ENCODE measurements at places on chromosomes 4 and X.

DNA sequence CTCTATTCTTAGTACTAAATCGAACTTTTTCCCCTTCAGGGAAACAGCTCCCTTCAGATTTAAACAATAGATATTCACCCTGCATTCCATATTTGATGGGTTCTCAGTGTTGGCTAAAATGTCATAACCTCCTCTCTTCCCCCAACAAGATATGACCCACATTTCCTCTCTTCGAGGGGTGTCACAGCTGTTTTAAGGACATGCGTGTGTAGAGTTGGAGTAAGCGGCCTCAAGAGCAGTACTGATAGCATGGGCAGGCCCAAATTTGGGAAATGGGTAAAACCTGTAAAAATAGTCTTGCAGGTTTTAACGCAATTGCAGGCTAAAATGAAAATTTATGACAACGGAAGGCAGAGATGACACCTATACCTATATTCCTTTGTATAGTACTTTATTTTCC lies 28.7 kb downstream of the SAT1 start:
- no peak for DNase-seq

DNA sequence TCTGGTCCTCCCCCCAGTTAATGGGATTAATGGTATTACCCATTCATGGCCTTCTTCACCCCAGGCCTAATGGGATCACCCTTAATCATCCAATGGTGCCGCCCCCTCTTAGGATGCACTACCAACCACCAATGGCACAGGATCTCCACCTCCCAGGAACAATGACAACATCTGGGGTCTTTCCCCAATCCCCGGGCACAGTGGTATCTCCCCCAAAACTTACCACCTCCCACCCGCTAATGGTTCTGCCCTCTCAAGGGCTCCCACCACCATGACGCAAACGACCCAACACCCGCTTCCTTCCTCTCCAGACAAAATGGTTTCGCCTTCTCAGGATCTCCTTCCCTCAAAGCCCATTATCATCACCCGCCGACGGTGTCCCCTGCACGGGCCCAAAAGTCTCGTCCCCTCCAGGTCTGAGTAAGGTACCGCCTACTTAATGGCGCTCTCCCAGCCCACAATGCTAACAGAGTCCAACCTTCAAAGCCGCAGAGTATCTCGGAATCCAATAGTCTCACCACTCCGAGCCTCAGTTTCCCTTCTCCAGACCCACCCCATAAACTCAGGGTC lies 458 bp downstream of the GRIPAP1 start:
- DNase-seq, result no peak

GRCh38 chr4:146182443-146182842 lies 6.9 kb downstream of the LSM6 start:
- DNase-seq, result no peak

GRCh38 chr4:187550256-187550950 lies 445.2 kb upstream of the ZFP42 start:
- no peak for DNase-seq

DNA sequence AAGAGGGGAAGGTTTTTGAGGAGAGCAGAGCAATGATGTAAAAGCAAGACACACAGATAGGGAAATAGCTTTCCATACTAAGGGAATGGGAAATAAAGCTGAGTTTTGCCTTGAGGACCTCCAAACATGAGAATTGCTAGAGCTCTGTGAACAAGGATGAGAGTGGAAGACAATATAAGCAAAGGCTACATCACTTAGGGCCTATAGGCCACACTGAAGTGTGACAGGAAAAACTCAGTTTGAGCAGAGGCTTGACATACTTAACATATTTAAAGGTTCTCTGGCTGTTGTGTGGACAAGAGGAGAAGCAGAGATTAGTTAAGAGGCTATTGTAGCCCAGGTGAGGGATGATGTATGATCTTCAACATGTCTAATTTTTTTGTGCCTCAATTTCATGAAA lies 5.3 kb upstream of the SRP72 start:
- DNase-seq, result no peak

DNA sequence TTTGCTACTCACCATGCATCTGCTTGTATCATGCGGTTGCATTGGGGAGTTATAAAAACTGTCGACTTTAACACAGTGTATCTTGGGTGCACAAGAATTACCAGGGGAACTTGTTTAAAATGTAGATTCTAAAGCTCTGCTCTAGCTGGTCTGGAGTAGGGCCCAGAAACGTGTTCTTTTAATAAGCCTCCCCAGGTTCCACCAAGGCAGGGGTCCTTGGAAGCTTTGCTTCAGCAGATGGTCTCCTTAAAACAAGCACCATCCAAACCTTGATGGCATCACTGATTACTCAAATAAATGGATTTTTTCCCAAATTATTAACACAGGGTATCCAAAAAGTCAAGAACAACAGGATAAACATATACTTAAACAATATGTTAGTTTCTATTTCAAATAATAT lies 120.2 kb upstream of the NDP start:
- DNase-seq, result no peak

DNA sequence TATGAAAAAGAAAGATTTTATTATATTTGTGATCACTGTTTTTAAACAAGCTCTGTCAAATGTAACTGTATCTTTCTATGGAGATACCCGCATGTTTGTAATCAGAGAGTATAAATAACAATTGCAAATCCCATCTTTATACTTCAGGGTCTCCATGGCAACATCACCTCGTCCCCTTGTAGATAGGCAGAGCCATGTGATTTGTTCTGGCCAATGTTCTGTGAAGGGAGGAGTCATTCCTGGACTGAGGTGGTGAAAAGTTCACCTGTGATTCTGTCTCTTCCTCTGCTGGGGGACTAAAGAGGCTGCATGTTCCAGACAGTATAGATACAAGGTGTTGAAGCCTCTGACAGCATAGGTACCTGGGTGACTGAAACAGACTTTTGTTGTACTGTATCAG lies 45.6 kb upstream of the MED14 start:
- DNase-seq, result no peak

GRCh38 chr4:7628432-7628831 lies 193.7 kb upstream of the PSAPL1 start:
- no peak for DNase-seq

DNA sequence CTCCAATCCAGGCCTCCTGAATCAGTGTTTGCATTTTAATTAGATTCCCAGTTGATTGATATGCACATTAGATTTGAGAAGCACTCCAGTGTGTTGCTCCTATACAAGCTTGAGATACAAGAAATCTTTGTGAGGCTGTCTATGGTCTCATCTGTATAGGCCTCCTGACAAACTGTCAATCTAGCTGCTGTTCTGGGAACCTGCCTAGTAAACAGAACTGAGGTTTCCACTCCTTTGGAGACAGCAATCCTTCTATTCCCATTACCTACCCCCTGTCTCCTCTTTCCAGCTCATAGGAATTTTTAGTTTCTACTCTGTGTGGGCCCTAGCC lies 306.1 kb upstream of the EMCN start:
- DNase-seq, result no peak
